Activated naive CD4-positive, alpha-beta T cell (primary cell): ENCODE measurements at places on chromosomes 13 and 19.

- no peak for DNase-seq
Observed at GRCh38 chr13:75825161-75825560, 189.0 kb downstream of the LMO7 start.

- no peak for DNase-seq
Observed at GRCh38 chr19:24074720-24075454, 12.1 kb upstream of the ZNF254 start.

- no peak for DNase-seq
Observed at GRCh38 chr19:46115396-46116106, 8.9 kb downstream of the IGFL3 start.

DNA sequence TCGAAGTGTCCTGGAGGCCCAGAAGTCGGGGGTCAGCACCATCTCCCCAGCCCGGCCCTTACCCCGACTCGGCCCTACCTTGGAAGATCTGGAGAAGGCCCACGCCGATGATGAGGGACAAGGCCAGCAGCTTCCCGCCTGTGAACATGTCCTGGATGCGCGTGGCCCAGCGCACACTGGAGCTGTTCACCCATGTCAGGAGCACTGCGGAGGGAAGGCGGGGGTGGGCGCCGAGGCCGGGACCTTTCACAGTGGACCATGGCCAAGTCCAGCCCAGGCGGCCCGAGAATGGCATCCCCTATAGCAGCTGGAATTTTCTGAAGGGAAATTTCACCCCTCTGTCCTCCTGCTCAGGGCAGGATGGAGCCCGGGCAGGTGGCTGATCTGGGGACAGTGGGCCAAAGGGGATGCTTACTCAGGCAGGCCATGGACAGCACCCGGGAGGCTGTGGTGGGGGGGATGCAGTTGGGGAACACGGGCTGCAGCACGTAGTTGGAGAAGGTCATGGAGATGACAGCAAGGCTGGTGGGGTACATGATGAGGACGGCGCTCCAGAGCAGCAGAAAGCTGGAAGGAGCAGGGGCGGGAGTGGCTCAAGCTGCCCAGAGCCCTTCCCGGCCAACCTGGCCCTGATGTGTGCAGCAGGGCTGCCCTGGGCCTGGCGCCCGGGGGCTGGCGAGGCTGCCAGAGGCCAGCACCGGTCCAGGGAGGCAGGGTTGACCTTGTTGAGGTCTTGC is 13.0 kb downstream of the SLC7A10 start:
- DNase-seq = no peak

GRCh38 chr13:111938741-111939665 is 127.9 kb upstream of the SOX1 start:
- no peak for DNase-seq

DNA sequence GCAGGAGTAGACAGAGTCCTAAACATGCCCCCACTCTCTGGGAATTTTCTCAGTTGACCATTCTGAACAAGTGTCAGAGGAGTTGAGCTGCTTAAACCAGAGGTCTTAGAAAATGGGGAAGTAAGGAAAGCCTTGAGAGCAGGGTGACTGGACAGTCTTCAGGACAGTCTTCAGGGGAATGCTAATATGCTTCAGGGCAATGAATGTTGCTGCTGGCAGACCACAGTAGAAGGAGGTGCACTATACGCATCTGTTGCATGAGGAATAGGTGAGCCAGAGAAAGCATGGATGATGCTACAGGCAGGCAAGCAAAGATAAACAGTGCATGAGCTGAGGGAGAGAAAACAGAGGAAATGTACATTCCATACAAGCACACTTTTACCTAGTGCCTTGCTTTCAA is 196.6 kb upstream of the GPR12 start:
- DNase-seq = no peak

DNA sequence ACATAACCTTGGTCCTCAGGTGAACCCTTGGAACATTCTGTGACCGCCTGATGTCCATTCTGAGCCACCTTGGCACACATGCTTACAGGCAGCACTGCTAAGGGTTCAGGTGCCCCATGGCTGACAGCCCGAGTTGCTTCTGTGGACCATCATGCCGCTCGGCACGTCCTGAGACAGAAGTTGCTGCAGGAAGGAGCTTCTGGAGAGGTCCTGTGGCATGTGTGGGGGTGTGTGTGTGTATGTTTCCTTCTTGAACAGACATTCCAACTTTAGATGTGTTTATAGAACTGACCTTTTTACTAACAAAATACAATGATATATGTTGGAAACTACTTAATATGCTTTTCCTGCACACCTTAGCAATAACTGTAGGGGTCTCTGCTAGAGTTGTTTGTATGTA is 4.8 kb upstream of the C1QTNF9 start:
- DNase-seq = no peak

- DNase-seq = no peak
Observed at GRCh38 chr13:97276862-97277269, 54.7 kb downstream of the MBNL2 start.

DNA sequence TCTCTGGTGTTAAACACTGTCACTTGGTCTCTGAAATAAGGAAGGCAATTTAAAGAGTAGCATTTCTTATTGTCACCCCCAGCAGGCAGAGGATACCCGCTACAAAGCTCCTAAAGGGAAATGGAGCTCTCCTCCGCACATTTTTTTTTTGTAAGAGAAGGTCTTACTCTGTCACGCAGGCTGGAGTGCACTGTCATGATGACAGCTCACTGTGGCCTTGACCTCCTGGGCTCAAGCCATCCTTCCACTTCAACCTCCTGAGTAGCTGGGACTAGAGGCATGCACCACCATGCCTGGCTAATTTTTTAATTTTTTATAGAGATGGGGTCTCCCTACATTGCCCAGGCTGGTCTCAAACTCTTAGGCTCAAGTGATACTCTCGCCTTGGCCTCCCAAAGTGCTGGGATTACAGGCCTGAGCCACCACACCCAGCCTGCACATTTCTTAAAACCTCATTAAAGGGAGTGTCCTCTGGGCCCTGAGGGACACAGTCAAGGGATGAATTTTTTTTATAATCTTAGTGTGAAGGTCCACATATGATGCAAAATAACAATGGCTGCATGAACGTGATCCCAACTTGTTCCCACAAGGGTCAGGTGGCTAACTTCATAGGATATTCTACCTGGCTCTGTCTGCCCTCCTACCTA is 32.1 kb downstream of the SLC25A30 start:
- no peak for DNase-seq

GRCh38 chr19:31817971-31818797 is 468.9 kb upstream of the TSHZ3 start:
- DNase-seq = no peak

- DNase-seq = no peak
Observed at GRCh38 chr13:73262862-73263627, 204.2 kb downstream of the KLF5 start.

DNA sequence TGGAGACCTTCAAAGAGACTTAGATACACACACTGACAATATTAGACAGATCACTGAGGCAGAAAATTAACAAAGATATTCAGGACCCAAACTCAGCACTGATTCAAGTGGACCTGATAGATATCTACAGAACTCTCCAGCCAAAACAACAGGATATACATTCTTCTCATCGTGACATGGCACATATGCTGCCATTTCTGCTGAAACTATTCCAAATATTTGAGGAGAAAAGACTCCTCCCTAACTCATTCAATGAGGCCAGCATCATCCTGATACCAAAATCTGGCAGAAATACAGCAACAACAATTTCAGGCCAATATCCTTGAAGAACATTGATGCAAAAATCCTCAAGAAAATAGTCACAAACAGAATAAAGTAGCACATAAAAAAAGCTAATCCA is 53.3 kb downstream of the TRPC4 start:
- no peak for DNase-seq

DNA sequence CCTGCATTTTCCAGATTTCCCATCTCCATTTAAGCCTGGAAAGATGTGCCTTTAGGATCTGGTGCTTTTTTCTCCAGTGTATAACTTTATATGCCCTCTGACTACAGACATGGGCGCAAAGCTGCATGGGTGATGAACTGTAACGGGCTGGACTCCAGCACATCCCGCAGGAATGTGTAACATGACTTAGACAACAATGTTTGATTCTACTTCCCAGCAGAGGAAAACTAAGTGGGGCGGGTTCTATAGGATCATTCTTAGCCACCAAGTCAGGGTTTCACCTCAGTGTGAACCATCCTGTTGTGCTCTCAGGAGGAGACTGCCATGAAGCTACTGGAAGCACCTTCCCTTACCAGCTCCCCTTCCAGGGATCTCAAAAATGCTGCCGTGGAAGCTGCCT is 93.2 kb upstream of the SERP2 start:
- no peak for DNase-seq

- DNase-seq = no peak
Observed at GRCh38 chr13:97946951-97947588, 6.4 kb upstream of the IPO5 start.

DNA sequence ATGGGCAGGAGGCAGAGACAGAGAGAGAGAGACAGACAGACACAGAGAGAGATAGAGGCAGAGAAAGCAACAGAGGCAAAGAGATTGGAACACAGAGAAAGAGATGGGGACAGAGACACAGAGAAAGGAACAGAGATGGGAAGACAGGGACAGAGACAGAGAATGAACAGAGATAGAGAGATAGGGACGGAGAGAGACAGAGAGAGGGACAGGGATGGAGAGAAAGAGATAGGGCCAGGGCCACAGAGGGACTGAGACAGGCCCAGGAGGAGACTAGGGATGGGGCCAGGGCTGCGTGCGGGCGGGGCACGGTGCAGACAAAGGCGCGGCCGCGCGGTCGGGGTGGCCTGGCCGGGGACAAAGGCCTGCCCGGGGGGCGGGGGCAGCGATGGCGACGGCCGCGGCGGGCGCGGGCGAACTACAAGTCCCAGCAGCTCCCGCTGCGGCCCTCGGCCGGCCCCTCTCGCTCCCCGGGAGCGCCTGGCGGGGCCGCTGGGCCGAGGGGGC is at the start of gene ZNF358:
TSS of gene ZNF358 (plus strand) at position 459 of the 507 bp plus-strand sequence. CDS start 3,140 bp downstream, outside the sequence.
- no peak for DNase-seq

DNA sequence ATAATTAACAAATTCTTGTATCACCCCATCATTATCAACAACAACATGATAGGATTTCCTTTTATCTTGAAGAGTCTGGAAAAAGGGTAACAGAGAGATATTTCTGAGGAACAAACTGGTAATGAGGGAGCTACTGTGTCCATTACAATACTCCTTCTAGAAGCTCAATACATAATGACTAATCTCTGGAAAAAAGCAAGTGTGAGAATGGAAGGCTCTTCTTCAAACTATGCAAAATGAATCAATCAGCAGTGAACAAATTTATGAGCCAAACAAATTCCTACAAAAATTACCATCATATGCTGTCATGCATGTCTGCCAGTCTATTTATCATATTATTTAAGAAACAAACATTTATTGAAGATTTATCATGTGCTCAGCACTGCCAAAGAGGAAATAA is 30.0 kb upstream of the USPL1 start:
- DNase-seq = no peak

DNA sequence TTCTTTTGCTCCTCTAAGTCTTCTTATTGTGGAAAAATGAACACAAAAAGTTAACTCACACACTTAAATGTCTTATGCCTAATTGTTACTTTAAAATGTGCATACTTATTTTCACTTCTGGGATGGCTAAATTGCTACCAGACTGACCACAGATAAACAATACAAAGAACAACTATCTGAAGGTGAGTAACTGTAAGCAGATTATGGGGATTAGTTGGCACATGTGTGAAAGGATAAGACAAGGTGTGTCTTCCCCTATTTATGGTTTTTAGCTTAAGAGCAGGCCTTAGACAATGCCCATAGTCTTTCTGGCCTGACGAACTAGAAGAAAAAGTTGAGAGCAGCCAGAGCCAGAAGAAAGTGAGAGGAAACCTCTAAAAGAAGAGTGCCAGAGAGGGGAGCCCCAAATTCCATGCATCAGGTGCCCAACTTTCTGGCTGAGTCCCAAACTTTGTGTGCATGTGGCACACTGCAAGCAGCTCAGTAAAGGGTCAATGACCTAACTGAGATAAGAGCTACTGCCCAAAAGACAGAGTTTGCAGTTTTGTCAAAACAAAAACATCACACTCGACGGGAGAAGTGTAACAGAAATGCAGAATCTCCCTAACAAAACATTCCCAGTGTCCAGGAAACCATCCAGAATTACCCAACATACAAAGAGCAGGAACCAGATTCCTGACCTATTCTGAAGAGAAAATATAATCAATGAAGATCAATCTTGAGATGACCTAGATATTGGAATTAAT is 375.4 kb downstream of the KCNRG start:
- DNase-seq = no peak

- DNase-seq = no peak
Observed at GRCh38 chr13:97875218-97875617, 78.3 kb upstream of the IPO5 start.

GRCh38 chr13:112450118-112450903 is 74.2 kb downstream of the SPACA7 start:
- DNase-seq = no peak

GRCh38 chr13:109332506-109333499 is 453.6 kb downstream of the IRS2 start:
- DNase-seq = no peak

- no peak for DNase-seq
Observed at GRCh38 chr13:24253520-24254145, 55.7 kb upstream of the C1QTNF9 start.

GRCh38 chr13:25709088-25709487 is 337.3 kb downstream of the ATP8A2 start:
- no peak for DNase-seq

DNA sequence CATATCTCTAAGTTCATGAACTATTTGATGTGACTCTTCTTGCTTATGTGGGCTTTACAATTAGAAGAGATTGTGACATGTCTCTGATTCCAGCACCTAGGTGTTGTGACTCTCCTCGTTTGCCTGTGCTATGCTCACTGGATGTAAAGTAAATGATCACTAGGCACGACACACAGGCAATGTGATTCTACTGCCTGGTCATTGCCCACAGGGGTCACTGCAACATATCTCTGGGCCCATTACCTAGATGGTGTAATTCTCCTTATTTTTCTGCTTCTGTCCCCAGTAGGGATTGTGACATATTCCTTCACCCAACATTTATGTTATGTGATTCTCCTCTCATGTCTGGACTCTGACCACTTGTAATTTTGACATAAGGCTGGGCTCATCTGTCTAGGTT is 65.8 kb upstream of the ZNF91 start:
- DNase-seq = no peak

GRCh38 chr13:32889986-32890565 is 126.1 kb upstream of the KL start:
- no peak for DNase-seq
